Panc1 (cell line): ENCODE measurements at places on chromosomes 1 and 21.

DNA sequence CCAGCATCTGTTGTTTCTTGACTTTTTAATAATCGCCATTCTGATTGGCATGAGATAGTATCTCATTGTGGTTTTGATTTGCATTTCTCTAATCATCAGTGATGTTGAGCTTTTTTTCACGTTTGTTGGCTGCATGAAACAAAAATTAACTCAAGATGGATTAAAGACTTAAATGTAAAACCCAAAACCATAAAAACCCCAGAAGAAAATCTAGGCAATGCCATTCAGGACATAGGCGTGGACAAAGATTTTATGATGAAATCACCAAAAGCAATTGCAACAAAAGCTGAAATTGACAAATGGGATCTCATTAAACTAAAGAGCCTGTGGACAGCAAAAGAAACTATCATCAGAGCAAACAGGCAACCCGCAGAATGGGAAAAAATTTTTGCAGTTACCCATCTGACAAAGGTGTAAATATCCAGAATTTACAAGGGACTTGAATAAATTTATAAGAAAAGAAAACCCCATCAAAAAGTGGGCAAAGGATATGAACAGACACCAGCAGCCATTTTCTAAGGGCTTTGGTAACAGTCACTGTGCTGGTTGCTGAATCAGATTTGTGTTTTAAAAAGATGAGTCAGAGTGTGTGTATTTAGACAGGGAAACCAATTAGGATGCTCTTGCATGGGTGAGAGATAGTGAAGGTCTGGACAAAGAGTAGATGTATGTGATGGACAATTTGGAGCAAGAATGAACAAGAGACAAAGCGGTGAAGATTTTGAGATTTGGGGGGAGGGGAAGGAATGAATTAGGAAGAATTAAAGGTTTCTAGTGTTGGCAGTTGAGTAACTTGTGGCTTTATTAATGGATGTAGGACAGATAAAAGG lies 110.7 kb downstream of the RYR2 start:
- H3K4me1 ChIP-seq, result no peaks in the 10 kb centered on the region
- no peak for DNase-seq
- H3K27me3 ChIP-seq, result no peaks in the 10 kb centered on the region

GRCh38 chr1:163589735-163590134 lies 268.0 kb downstream of the NUF2 start:
- H3K4me3 ChIP-seq, result no peak overlapping the region
- DNase-seq, result no peak
- no peaks in the 10 kb centered on the region for H3K4me1 ChIP-seq

- no peaks in the 10 kb centered on the region for H3K27me3 ChIP-seq
- no peaks in the 10 kb centered on the region for H3K4me1 ChIP-seq
- H3K27ac ChIP-seq, result no peak overlapping the region
- H3K36me3 ChIP-seq, result no peaks in the 10 kb centered on the region
- no peak for DNase-seq
Measured at GRCh38 chr1:202844935-202845334, 34.2 kb downstream of the PCAT6 start.

DNA sequence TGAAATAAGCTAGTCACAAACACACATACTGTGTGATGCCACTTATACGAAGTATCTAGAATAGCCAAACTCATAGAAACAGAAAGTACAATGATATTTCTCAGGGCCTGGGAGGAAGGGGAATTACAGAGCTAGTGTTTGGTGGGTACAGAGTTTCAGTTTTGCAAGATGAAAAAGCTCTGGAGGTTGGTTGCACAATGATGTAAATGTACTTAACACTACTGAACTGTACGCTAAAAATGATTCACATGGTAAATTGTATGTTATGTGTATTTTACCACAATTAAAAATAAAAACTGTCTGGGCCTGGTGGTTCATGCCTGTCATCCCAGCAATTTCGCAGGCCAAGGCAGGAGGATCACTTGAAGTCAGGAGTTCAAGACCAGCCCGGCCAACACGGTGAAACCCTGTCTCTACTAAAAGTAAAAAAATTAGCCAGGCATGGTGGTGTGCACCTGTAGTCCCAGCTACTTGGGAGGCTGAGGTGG lies 15.3 kb upstream of the FHAD1 start:
- no peaks in the 10 kb centered on the region for H3K4me1 ChIP-seq
- no peaks in the 10 kb centered on the region for H3K27me3 ChIP-seq

DNA sequence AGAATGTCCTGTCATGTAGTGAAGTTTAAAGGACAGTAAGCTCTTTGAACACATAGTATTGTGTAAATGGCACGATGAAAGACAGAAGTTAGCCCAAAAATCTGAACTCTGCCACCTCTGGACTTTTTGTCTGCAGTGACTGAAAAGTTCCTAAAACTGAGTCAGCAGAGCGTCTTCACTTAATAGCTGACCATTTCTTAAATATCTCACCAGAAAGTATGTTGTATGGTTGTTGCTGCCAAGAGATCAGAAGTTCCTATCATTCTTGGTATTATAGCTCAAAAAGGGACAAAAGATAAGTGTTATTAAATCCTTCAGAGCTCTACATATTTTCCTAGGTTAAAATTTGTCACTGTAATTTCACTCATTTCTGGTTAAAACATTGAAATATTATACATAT lies 1003.0 kb downstream of the TTLL7 start:
- H3K4me3 ChIP-seq, result no peak overlapping the region
- H3K4me1 ChIP-seq, result no peaks in the 10 kb centered on the region
- no peaks in the 10 kb centered on the region for H3K27me3 ChIP-seq
- H3K27ac ChIP-seq, result no peak overlapping the region
- DNase-seq, result no peak
- H3K36me3 ChIP-seq, result no peaks in the 10 kb centered on the region

DNA sequence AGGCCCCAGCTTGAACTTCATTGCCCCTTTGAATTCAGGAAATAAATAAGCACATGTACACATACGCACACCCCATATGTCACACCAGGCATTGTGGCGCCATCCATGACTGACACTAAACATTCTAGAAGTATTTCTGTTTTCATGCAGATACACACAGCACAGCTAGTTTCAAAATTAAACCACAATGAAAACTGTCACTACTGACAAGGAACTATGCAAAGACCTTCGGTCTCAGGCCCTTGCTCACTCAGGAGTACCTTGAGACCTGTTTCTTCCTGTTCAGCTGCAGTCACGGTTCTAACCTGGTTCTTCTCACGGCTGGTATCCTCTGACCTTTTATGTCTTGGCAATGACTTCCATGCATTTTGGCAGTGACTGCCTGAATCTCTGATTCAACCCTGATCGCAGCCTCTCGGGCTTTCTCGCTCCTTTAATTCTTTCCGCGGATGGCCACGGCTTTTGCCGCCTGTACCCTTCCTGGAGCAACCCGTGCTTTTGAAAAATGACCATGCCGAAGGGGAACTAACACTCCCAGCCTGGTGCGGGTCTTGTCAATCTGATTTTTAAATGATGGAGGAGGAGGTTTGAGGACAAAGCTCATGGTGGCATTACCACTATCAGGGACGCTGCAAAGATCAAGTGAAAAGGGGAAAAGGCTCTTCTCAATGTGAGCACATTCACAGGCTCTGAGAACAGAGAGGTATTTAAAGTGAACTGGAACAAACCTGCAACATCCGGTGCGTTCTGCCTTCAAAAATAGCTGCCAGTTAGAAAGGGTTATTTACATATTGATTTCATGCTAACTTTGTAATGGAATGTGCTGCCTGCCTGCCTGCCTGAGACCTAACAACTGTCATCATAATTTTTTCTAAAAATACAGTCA lies 384.6 kb downstream of the RRAGC start:
- H3K4me3 ChIP-seq, result no peak overlapping the region
- H3K27ac ChIP-seq, result no peak overlapping the region
- no peak for DNase-seq

- no peaks in the 10 kb centered on the region for H3K36me3 ChIP-seq
- H3K4me3 ChIP-seq, result no peak overlapping the region
- H3K27me3 ChIP-seq, result no peaks in the 10 kb centered on the region
Measured at GRCh38 chr1:68812333-68812732, 315.5 kb upstream of the DEPDC1 start.

- H3K27me3 ChIP-seq, result no peaks in the 10 kb centered on the region; the same call in 1 of the 2 replicates
- no peak overlapping the region for H3K27ac ChIP-seq
- no peaks in the 10 kb centered on the region for H3K36me3 ChIP-seq
- no peak for DNase-seq
Measured at GRCh38 chr1:225943582-225943981, 2.6 kb upstream of the LEFTY2 start.

- peaks cover 4% of the 10 kb centered on the region for H3K4me1 ChIP-seq
- H3K36me3 ChIP-seq, result no peaks in the 10 kb centered on the region
- peak overlapping the region; percentile 85 for H3K27ac ChIP-seq
- DNase-seq, result no peak
- no peak overlapping the region for H3K4me3 ChIP-seq
- no peaks in the 10 kb centered on the region for H3K27me3 ChIP-seq
Measured at GRCh38 chr21:28794371-28794851, 198.3 kb downstream of the LTN1 start.

DNA sequence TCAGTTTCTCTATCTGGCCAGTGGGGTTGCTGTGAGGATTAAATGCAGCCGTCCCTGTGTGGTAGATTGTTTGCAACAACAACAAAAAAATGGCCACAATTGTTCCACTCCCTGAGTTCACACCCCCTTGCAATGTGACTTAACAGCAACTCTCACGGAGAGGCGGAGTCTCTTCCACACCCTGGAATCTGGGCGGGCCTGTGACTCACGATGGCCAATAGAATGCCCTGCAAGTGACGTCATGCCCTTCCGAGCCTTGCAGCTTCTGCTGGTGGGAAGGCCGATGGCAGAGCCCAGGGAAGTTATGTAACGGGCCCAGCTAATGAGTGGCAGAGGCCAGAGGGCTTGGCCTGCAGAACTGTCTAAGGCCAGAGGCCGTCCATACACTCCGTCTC lies 87.9 kb downstream of the RIPK4 start:
- H3K27me3 ChIP-seq, result no peaks in the 10 kb centered on the region
- no peaks in the 10 kb centered on the region for H3K36me3 ChIP-seq
- peak overlapping the region; percentile 97 for H3K27ac ChIP-seq
- H3K4me1 ChIP-seq, result peaks cover 78% of the 10 kb centered on the region
- peak overlapping the region; percentile 46 for H3K4me3 ChIP-seq
- DNase-seq, result peak; percentile 94

- peak; percentile 8 for DNase-seq
- no peaks in the 10 kb centered on the region for H3K4me1 ChIP-seq
- no peak overlapping the region for H3K4me3 ChIP-seq
- H3K27ac ChIP-seq, result no peak overlapping the region
- no peaks in the 10 kb centered on the region for H3K27me3 ChIP-seq
- no peaks in the 10 kb centered on the region for H3K36me3 ChIP-seq
Measured at GRCh38 chr1:101506541-101507164, 269.8 kb downstream of the S1PR1 start.

GRCh38 chr1:20787029-20787839 lies at the start of gene HP1BP3:
Gene HP1BP3, minus strand, starts transcription at chr1:20787307. Its CDS starts 6,867 bp downstream, at chr1:20780440.
- no peak for DNase-seq
- H3K36me3 ChIP-seq, result no peaks in the 10 kb centered on the region; the same call in 1 of the 2 replicates
- peaks cover 25% of the 10 kb centered on the region for H3K4me1 ChIP-seq
- no peaks in the 10 kb centered on the region for H3K27me3 ChIP-seq
- H3K4me3 ChIP-seq, result peak within 1 kb of the TSS; percentile 84
- peak within 1 kb of the TSS; percentile 99 for H3K27ac ChIP-seq

DNA sequence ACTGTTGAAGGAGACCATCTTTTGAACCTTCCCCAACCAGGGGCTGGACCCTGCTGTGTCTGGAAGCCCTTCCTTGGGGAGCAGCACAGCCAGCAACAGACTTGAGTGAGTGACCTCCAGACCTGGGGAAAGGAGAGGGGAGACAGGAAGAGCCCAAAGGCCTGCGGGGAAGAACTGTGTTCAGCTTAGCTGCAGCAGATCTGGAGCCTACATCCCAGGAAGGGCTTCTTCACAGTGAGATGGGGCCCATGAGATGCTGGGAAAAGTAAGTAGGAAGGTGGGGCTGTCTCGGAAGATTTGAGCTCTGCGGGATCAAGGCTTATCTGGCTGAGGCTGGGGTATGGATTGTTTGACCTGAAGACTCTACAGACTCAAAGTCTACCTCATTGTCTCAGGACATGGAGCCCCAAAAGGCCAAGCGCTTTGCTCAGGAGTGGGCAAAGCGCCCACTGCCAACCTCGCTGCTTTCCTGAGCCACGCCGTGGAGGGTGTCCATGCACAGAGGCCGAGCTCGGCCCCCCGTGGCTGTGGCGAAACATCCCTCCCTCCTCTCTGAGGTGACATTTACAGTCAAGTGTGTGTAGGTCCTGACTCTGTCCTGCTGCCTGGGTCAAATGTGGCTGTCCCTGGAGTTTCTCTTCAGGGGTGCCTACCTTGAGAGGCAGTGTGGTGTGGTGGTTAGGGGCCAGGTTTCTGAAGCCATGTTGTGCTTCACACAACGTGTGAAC lies 24.5 kb downstream of the SPOCD1 start:
- no peak overlapping the region for H3K4me3 ChIP-seq
- H3K27me3 ChIP-seq, result no peaks in the 10 kb centered on the region

DNA sequence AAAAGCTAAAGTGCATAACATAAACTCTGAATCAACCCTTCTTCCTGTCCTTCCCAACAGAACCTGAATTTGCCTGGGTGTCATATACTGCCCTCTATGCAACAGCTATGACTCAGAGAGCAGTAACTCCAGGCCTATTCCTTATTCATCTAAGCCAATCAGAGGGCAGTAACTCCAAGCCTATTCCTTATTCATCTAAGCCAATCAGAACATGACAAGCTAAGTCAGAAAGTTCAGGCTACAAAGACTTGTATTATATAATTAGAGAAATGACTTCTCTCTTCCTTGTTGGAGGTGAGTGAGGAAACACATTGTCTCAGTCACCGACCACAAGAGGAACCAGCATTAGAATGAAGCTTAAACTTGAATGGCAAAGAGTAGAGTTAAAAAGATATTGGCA lies 26.2 kb upstream of the TADA1 start:
- H3K36me3 ChIP-seq, result no peaks in the 10 kb centered on the region
- H3K4me3 ChIP-seq, result no peak overlapping the region
- H3K4me1 ChIP-seq, result no peaks in the 10 kb centered on the region
- H3K27me3 ChIP-seq, result peaks cover 5% of the 10 kb centered on the region
- DNase-seq, result no peak

- H3K4me1 ChIP-seq, result no peaks in the 10 kb centered on the region
- no peak for DNase-seq
- H3K4me3 ChIP-seq, result no peak overlapping the region
- no peak overlapping the region for H3K27ac ChIP-seq
- no peaks in the 10 kb centered on the region for H3K36me3 ChIP-seq
- peaks cover 3% of the 10 kb centered on the region; the same call in 1 of the 2 replicates for H3K27me3 ChIP-seq
Measured at GRCh38 chr1:229192031-229192430, 78.9 kb upstream of the RAB4A start.

DNA sequence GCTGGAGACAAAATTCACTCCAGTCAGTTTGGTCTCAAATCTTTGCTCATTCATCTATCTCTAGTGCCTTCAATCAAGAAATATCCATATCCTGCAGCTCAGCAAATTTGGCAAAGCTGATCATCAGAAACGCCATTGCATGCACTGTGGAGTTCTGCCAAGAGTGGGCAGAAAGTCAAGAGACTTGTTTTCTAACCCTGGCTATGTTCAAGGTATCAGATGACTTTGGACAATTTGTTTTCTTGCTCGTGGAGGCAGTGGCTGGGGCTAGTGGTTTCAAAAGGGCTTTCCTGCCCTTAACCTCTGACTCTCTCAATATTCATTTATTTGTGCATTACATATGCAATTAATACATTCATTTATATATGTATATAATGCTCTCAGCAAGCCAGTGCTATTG lies 12.8 kb upstream of the LRRC52 start:
- H3K4me3 ChIP-seq, result no peak overlapping the region
- H3K27ac ChIP-seq, result no peak overlapping the region
- peaks cover 7% of the 10 kb centered on the region; the same call in 1 of the 2 replicates for H3K27me3 ChIP-seq
- no peaks in the 10 kb centered on the region for H3K4me1 ChIP-seq
- no peaks in the 10 kb centered on the region for H3K36me3 ChIP-seq
